Fibroblast of pulmonary artery (primary cell): ENCODE measurements at places on chromosomes 5 and 9.

- DNase-seq = no peak
Observed at GRCh38 chr5:8633259-8633658, 764.3 kb downstream of the MTRR start.

- DNase-seq = no peak
Observed at GRCh38 chr5:86858442-86858841, 240.7 kb downstream of the COX7C start.

GRCh38 chr5:176185133-176185733 is 53.0 kb upstream of the SIMC1 start:
- no peak for DNase-seq

GRCh38 chr5:98929710-98930298 is 997 bp upstream of the CHD1 start:
- DNase-seq = no peak

DNA sequence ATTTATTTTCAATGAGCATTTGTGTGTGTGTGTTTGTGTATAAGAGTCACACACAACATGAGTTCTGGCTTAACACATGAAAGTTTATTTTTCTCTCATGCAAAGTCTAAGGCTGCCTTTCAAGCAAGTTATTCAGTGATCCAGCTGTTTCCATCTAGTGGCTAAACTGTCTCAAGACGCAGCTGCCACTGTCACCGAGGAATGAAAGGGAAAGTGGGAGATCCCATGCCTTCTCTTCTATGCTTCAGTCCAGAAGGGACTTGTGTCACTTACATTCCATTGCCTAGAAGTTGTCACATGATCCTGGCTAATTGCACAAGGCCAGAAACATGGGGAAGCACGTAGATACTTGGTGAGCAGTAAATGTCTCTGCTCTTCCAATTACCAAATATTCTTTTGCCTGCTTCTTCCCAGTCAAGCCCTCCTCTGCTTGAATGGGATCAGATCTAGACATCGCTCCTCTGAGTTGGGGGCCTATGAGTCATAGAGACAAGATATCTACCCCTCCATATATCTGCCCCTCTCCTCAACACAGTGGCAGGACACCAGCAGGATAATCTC is 30.4 kb upstream of the SLIT3 start:
- peak; percentile 9 for DNase-seq

GRCh38 chr5:13566871-13567339 is 377.6 kb downstream of the DNAH5 start:
- peak; percentile 9 for DNase-seq

GRCh38 chr5:90612919-90613318 is 54.3 kb downstream of the ADGRV1 start:
- DNase-seq = no peak

DNA sequence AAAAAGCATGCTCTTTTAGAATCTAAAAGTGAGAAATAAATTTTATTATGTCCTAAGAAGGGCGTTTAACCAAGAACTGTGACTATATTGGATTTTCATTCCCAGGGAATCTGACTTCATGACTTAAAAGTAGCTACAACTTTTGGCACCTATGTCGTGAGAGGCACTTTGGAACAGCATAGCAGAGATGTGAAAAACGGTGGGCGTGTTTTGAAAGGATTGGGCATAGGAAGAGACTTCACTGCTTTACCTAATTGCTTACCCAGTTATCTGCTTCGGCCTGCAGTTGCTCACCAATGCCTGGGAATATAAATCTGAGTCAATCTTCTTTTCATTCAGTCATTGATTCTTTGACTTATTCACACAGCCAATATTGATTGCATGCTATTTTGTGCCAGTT is 363.4 kb downstream of the DNAH5 start:
- DNase-seq = no peak

DNA sequence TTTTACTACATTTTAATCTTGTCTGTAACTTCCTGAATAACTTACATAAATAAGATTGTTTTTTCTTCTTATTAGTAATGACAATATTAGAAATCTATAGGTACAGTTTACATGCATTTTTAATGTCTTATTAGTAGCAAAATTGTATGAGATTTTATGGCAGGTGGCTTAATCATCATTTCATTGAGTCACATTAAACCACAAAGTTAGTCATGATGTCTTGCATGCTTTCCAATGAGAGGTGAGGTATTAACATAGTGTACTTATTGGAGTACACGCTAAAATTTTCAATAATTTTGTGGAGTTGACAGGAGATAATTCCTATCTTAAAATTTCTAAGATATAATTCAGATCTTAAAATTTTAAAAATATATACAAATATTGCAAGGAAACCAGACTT is 989.6 kb upstream of the ARRDC3 start:
- DNase-seq = no peak

- DNase-seq = no peak
Observed at GRCh38 chr5:156913719-156914370, 49.2 kb downstream of the TIMD4 start.

DNA sequence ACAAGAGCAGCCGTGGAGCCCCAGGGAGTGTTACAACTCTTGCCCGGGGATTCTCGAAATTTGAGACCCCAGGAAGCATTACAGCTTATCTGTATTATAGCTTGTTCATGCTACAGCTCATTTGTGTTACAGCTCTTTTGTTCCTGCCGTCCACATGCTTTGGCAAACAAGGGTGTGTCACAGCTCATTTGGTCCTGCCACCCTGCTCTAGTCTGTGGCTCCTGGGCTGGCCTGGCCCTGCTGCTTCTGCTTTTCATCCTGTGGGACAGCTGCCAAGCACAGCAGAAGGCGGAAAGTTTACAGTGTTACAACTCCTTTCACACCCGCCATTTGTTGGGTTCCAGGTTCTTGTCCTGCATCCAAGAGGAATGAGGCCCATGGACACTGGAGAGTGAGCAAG is 685.0 kb downstream of the SLCO4C1 start:
- no peak for DNase-seq

- no peak for DNase-seq
Observed at GRCh38 chr5:78823196-78823595, 161.9 kb downstream of the ARSB start.

DNA sequence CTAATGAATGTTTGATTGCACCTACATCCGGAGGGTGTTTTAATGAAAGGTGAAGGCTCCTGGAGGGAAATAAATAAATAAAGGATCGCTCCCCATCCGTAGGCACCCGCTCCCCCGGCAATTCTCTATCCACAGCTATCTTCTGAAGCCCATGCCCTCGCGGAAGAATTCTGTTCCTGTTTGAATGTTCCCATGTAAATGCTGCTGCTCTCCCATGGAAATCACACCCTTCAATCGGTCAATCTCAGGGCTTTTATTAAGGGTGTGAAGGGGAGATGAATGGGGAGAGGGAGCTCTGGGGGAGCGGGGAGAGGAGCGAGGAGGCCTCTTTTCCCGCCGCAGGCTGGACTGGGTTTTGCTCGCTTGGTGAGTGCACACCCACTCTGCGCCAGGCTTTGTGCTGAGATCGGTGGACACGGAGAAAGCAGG is 21.1 kb upstream of the ARAP3 start:
- no peak for DNase-seq
